ENCODE measurements at places on chromosomes 1 and 21.
A peak's percentile ranks its signal among the peaks of the same experiment; 100 is the strongest.

GRCh38 chr1:94218332-94218731, 19.1 kb downstream of the ARHGAP29 start:
- no peak for DNase-seq

- no peak for DNase-seq
These were observed 6.2 kb downstream of the SMPDL3B start for GRCh38 chr1:27940870-27941560.

- DNase-seq: no peak
These were observed 11.7 kb downstream of the LAX1 start for GRCh38 chr1:203776636-203777035.

DNA sequence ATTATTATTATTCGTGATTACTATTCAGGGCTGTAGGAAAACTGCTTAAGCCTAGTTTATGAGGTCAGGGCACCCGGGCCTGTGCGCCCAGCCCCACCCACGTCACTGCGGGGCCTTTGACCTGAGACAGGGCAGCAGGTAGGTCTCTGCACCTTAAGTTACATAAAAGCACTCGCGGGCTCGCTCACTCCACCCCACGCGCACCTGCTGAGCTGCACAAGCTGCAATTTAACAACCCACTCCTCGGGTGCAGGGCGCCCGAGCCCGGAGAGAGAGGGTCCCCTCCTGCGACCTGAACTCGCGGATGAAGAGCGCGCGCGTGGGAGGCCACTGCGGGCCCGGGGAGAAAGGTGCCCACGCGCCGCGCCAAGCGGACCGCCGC, 477 bp downstream of the ICMT start:
- DNase-seq: no peak

- no peak for DNase-seq
These were observed 21.8 kb downstream of the POFUT2 start for GRCh38 chr21:45265721-45266517.

- DNase-seq: no peak
These were observed 26.6 kb downstream of the AJAP1 start for GRCh38 chr1:4681026-4681425.

- DNase-seq: no peak
These were observed 144.7 kb downstream of the APP start for GRCh38 chr21:26025536-26026512.

DNA sequence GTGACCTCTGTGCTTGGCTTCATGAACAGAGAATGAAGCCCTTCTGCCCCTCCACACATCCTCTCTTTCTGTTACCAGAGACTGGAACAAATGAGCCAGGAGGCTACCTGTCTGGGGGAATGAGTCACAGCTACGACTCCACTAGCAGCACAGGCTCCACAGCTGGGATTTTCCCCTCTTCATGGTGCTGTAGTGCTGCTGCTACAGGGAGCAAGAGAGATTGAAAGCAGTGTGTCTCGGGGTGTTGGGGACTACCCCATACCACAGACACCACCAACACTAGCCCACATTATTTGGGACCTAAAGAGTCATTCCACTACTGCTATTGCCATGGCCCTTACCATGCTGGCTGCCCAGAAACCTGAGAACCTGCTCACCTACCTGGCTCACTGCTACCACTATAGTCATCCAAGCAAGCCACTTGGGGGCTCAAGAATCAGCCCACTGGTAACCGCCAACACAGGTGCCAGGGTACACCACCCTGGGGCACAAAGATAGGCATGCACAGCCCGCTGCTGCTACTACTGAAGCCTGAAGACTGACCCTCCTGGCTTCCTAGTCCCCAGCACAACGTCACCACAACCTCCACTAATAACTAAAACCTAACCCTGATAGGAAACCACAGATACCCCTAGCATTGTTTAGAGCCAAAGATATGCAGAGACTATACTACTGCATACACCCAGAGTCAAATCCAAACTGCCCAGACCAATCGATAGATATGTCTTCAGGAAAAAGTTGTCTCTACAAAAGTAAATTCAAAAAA, 17.7 kb downstream of the CD1E start:
- DNase-seq: peak; percentile 32

DNA sequence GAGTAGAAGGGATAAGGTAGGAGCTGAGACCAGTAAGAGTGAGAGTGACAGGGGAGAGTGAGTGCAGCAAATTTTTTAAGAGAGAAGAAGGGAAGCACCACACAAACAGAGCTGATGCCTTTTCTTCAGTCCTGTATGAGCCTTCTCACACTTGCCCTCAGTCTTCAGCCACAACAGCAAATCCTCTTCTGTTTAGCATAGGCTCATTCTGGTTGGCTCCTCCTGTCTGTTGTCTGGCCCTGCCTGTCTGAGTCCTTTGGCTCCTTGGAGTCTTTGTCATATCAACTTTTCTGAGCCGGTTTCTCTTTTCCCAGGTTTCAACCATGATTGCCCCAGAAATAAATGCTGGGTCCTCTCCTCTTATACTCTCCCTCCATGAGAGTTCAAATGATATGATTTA, 12.7 kb upstream of the CASQ1 start:
- no peak for DNase-seq

DNA sequence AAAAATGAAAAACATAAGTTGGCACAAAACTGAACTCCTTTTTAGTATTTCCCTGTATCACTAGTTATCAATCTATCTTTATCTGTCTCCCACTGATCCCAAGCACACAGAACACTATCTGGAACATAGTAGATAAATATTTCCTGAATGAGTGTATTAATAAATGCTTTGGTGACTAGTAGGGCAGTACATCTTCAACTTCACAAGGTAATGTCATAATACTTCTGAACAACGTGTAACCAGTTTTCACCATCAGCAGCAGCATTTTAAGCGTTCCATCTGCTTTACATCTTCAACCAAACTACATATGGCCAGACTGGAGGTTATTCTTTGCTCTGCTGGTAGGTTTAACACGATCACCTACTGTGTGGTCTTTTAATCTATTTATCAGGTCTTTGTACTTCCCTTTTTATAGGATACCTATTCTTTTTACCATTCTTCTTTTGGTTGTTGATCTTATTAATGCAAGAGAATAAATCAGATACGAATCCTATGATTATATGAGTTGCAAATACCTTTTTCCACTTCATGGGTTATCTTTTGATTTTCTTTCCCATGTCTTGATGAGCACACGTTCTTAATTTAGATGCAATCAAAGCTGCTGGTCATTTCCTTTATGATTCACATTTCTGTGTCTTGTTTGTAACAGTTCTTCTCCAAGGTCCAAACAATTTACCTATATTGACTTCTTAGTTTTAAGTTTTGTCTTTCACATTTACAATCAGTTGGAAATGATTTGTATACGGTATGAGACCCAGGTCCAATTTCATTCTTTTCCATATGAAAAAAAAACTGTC, 16.3 kb downstream of the GPBP1L1 start:
- DNase-seq: no peak

DNA sequence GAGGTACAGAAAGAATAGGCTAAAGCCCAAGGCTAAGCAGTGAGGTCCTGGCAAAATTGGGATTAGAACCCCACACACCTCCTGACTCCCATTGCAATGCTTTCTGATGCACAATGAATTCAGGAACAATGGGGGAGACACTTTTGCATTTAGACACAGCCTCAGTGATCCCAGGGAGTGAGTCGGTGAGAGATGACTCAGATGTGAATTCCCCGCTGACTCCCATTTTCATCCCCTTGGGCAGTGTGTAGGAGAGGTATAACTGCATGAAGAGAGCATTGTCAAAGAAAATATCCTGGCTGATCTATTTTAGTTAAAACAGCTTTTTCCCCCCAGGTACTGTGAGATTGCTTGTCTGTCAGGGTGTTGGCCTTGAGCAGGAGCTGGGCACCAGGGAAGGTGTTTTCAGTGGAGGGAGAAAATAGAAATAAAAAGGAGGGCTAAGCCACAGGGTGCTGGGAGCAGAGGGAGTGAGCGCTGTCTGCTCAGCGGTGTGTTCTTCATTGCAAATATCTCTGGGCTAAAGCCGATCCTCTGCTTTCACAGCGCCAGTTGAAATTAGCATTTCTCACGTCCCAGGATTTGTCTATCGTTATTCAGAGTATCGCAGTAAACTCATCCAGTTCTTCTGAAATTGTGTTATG, 247.7 kb upstream of the PTBP2 start:
- DNase-seq: no peak

GRCh38 chr1:162847839-162848453, 13.0 kb downstream of the CCDC190 start:
- DNase-seq: no peak

DNA sequence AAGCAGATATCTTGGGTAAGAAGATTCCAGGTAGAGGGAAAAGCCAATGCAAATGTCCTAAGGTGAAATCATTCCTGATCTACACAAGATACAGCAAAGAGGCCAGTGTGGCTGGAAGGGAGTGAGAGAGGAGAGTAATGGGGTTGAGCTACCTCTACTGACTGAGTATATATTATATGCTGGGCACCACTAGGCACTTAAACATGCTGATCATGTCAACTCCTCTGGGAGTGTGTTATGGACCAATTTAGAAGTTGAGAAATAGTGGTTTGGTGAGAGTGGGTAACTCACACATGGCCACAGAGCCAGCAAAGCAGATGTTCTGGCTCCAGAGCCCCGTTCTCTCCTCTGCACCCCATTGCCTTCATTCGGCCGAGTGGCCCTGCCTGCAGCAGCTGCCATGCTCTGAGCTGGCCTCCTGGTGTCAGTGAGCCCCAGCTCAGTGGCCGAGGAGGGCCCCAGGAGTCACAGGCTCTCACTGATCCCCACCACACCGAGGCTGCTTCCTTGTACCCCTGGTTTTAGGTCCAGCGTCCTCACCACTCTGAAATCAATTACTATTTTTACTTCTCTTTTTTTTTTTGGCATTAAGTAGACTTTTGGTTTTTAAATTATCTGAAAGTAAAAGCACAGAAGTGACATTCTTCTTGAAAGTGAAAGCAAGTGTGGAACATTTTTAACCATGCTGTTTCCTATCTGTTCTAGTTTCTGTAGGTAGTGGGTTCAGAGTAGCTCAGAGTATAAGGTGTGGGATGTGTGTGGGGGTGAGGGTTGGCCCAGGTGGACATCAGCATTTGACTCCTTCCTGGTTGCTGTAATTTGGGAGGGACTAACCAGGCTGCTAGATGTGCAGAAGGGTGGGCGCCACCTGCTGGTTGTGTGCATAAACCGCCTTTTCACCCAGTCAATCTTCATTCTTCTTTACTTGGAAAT, 45.8 kb upstream of the CRNN start:
- peak; percentile 13 for DNase-seq

- no peak for DNase-seq
These were observed 23.6 kb upstream of the TBX15 start for GRCh38 chr1:119011706-119012105.

- DNase-seq: no peak
These were observed 15.4 kb downstream of the NOL9 start for GRCh38 chr1:6538956-6539355.

DNA sequence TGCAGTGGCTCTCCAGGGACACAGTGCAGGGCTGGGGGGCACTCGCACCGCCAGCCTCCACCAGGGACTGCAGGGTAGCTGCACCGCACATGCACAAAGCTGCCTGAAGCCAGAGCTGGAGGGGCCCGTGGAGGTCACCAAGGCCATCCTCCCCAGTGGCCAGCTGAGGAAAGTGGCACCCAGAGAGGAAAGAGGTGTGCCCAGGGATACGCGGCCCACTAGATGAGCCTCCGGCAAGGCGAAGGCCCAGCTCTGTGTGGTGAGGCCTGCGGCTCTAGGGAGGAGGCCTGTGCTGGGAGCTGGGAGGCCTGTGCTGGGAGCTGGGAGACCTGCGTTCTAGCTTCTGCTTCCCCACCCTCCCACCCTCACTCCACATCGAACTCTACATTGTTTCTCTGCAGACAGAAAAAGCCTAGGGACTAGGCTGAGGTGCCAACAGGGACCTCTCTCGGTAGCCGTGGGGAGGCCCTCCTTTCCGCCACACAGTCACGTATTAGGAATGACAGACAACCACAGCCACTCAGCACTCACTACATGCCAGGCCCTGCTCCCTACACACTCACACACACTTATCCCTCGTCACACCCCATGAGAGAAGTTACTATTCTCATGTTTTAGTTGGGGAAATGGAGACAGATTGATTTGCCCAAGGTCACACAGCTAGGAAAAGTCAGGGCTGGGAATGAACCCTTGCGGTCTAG, 921 bp upstream of the ASCL5 start:
- DNase-seq: no peak

DNA sequence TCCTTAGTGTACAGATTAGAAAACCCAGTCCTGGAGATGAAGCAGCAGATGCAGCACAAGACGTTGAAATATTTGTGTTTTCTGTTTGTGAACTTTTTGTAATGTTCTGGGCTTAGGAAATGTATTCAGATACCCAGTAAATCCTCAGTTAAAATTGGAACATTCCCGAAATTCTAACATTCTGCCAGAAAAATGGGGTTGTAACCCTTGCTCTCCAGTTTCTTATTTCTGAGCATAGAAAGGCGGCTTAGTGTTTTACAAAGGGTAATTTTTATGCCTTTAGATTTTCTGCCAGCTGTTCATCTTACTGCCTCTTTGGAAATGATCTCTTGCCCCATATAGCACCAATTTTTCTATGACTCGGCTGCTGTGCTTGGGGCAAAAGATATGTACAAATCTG, 20.6 kb downstream of the DDI2 start:
- DNase-seq: no peak

- no peak for DNase-seq
These were observed 20.9 kb upstream of the COL11A1 start for GRCh38 chr1:103129255-103129654.

- DNase-seq: no peak
These were observed 433 bp downstream of the TIMM17A start for GRCh38 chr1:201955729-201956143.

GRCh38 chr1:153040950-153041631, at the start of gene SPRR2D:
TSS of gene SPRR2D (minus strand) at chr1:153041120. CDS start at chr1:153040346, 774 bp downstream.
- no peak for DNase-seq

GRCh38 chr1:43184995-43185394, 12.9 kb downstream of the CFAP57 start:
- DNase-seq: no peak

DNA sequence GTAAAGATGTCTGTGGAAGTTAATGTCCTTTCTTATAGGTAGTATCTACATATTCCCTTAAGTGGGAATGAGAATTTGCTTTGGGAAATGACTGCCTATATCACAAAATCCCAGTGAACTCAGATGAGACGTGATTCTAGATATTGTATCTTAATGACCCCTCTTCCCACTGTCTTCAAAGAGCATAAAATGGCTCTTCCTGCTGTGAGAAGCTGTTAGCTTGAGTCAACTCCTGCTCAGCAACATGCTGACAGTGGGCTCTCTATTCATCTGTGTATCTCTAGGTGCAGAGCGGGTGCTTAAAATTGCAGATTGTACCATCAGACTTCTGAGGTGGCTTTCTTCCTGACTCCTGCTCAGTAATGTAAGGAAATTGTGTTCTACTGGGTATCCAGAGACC, 100.6 kb downstream of the SPAG17 start:
- no peak for DNase-seq

DNA sequence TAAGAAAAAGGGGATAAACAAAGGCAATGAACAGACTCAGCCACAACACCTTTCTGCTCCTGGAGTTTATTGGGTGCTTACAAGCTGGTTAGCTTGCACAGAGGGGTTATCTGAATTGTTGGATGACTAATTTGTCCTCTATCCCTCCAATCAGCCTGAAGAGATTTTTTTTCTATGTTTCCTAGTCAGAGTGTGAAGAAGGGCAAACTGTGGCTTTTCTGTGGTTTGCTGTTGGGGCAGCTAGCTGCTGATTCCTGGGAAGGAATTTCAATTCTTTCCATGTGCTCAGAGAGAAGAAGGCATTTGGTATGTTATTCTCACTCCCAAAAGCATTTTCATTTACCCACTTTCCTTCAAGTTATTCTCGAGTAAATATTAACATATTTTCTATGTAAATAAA, 48.6 kb downstream of the PCP4 start:
- DNase-seq: no peak
